Activated CD4-positive, CD25-positive, alpha-beta regulatory T cell treated with anti-CD3 and anti-CD28 coated beads, Interleukin-2, amount 50 U/mL, for 16 hours (primary cell): ENCODE measurements at places on chromosomes 16 and 17.

DNA sequence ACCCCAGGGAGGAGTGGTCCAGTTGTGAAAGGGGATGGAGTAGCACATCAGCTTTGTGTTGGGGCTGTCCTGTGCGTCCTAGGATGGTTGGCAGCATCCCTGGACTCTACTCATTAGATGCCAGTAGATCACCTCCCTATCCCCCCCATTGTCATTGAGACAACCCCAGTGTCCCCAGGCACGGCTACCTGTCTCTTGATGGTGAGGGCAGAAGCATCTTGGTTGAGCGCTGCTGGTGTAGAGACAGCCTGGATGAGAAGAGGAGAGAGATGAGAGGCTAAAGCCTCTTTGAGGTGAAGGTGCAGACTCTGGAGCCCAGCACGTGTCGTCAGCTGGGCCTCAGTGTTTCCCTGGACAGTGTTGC lies 55.4 kb downstream of the TNFRSF13B start:
- DNase-seq = no peak

- DNase-seq = no peak
Measured at GRCh38 chr17:10162096-10162495, 36.3 kb downstream of the GAS7 start.

GRCh38 chr16:89377453-89377848 lies 112.9 kb downstream of the ANKRD11 start:
- DNase-seq = no peak

GRCh38 chr17:56074361-56074890 lies 78.8 kb upstream of the ANKFN1 start:
- DNase-seq = no peak

DNA sequence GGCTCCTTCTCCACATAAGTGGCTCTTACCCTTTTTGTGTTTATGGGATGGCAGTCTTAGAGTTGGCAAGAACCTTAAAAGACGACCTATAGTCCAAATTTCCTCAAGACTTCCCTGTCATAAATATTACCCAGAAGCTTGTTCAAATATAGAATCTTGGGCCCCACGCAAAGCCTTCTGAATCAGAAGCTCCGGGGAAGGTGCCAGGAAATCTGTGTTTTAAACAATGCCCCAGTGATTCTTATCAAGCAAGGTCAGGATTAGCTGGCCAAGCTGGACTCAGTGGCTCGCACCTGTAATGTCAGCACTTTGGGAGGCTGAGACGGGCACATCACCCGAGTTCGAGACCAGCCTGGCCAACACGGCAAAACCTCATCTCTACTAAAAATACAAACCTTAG lies 85.7 kb downstream of the TIMM22 start:
- DNase-seq = no peak

DNA sequence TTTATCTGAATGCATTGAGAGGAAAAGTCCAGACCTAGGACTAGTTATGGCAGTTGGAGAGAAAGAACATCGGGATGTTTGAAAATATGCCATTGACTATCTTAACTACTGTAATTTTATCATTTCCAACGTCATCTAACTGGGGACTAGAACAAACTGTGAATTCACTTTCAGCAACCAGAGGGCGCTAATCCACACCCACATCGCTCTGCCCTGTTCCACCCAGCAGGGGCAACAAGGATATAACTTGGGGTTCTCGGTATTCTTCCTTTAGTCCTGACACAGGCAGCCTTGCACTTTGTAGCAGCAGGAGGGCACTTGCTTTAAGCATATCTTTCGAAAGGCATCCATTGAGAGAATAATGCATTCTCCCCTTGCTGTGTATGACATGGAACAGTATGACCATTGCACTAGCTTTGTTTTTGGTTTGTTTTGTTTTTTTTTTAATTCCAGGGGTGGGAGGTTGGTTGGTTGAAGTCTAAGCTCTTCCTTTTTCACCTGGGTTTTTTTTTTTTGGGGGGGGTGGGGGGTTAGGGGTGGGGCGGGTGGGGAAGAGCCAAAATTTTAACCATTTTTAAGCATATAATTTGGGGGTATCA lies 31.5 kb downstream of the SIAH1 start:
- DNase-seq = peak; percentile 49

GRCh38 chr17:7107012-7107754 lies 7.4 kb downstream of the ASGR2 start:
- DNase-seq = no peak

DNA sequence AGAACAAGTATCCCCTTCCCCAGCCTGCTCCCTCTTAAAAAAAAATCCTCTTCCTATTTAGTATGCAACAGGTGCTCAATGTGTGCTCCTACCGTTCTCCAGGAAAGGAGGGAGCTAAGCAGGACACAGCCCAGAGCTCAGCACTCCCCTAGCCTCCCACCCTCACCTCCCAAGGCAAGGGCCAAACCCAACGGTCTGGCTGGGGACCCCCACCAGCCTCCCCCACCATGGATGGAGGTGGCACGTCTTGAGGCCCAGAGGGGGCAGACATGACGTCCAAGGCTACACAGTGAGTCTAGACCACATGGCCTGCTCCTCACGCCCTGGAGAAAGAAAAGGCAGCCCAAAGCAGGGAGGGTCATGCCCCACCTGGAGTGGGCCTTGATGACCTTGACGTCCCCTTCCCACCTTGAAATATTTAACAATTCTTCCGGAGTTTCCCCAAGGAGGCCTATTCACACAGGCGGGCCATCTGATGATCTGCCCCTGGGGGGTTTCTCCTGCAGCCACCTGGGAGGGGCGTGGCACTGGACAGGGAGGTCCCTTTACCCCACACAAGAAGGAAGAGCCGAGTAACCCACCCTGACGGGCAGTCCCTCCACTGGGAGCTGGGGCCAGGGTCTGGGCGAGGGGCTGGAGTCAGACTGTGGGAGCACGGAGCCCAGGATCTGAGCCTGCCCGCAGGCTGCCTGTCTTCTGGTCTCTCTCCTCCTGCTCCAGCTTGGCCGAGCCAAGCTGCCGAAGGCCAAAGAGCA lies 89.4 kb upstream of the CBX4 start:
- DNase-seq = no peak

DNA sequence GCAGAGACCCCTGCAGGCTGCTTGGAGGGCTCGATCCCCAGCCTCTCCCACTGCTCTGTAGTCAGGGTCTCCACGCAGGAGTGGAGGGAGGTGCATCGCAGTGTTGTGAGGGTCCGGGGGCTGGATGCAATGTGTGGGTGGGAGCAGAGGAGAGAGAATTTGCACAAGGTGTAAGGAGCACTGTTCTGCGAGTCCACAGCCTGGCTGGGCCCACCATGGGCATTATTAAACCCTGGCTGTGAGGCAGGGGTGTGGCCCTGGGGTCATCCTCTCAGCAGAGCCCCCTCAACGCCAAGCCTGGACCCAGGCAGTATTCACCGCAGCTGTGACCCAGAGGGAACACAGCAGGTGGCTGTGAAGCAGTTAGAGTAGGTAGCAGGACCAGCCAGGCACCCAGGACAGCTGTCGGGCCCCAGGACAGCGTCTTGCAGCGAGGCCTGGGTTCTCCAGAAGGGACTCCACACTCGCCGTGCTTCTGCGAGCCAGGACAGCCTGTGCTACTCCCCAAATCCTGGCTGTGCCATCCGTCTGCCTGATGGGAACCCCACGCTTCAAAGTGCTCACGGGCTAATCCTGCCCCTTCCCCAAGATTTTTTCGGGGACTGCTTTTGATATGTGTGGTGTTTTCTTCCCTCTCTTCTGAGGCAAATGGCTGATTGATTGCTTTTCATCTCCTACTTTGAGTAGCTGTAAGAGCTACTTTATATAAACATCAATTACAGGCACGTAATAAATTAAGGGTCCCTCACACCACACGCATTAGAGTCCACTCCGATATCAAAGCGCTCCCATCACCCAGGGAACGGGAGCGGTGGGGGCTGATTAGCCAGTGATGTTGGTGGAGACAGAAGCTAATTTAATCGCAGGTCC lies 100.9 kb upstream of the GSE1 start:
- DNase-seq = no peak
